Fibroblast of lung (primary cell): ENCODE measurements at places on chromosomes 16 and 17. TPM values are rescaled to one million over a fixed set of nuclear protein-coding genes. Genes with fewer than 3 reads are reported as not detected.
A peak's percentile ranks its signal among the peaks of the same experiment; 100 is the strongest.

Gene MRPL10
- total RNA-seq = 26.5 and 31.0 TPM in 2 replicates

DNA sequence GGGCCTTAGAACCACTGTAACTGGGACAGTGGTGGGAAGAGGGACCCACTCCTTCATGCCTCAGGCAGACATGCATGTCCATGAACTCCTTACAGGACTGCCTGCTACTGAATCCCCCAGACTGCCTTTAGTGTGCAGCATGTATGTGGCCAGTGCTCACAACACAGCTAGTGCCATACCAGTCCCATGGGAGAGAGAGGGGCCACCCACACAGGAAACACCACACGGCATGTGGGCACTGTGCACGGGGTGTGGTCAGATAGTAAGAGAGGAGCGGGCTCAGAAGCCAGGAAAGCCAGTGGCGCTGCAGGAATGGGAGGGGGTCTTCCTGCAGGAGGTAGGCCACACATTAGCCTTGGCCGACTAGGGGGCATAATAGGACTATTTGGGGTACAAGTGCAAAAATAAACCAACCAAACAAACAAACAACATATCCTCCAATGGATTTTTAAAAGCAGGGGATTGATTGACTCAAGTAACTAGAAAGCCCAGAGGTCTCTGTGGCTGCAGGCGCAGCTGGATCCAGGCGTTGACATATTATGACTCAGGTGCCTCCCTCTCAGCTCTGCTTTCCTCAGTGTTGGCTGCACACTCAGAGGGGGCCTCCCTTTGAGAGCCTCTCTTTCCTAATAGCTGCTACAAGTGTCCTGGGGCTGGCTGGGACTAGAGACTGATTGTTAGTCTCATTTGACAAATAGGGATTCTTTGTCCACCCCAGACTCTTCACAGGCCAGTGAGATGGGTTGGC, 104.4 kb downstream of the AMFR start:
- no peak overlapping the region for H3K4me3 ChIP-seq
- H3K4me1 ChIP-seq = no peaks in the 10 kb centered on the region
- H3K27me3 ChIP-seq = peaks cover 4% of the 10 kb centered on the region

GRCh38 chr17:40448213-40448638, 5.0 kb downstream of the IGFBP4 start:
- H3K36me3 ChIP-seq = peaks cover 17% of the 10 kb centered on the region
- no peaks in the 10 kb centered on the region for H3K27me3 ChIP-seq
- peaks cover 53% of the 10 kb centered on the region for H3K4me1 ChIP-seq
- no peak overlapping the region for H3K4me3 ChIP-seq
- peak overlapping the region; percentile 49 for H3K27ac ChIP-seq
- peak; percentile 60 for DNase-seq

GRCh38 chr16:87350031-87350430, 32.8 kb upstream of the C16orf95 start:
- no peak for DNase-seq
- no peak overlapping the region for H3K4me3 ChIP-seq
- peaks cover 14% of the 10 kb centered on the region for H3K36me3 ChIP-seq

Gene CD300C
- total RNA-seq = not detected in 2 replicates

Gene KRT32
- total RNA-seq = under 0.01 TPM in 2 replicates

DNA sequence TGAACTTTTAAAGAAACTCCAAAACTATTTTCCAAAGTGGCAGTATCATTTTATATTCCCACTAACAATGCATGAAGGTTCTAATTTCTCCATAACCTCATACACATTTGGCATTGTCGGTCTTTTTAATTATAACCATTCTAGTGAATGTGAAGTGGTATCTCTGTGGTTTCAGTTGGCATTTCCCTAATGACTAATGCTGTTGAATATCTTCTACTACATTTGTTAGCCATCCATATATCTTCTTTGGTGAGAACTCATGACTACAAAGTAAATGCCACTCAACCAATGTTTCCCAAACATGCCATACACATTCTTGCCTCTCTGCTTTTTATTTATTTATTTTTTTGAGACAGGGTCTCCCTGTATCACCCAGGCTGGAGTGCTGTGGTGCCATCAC, 31.7 kb upstream of the TAOK1 start:
- H3K4me3 ChIP-seq = no peak overlapping the region
- peak; percentile 62 for DNase-seq
- no peaks in the 10 kb centered on the region for H3K27me3 ChIP-seq
- H3K36me3 ChIP-seq = no peaks in the 10 kb centered on the region
- H3K4me1 ChIP-seq = no peaks in the 10 kb centered on the region
- no peak overlapping the region for H3K27ac ChIP-seq

DNA sequence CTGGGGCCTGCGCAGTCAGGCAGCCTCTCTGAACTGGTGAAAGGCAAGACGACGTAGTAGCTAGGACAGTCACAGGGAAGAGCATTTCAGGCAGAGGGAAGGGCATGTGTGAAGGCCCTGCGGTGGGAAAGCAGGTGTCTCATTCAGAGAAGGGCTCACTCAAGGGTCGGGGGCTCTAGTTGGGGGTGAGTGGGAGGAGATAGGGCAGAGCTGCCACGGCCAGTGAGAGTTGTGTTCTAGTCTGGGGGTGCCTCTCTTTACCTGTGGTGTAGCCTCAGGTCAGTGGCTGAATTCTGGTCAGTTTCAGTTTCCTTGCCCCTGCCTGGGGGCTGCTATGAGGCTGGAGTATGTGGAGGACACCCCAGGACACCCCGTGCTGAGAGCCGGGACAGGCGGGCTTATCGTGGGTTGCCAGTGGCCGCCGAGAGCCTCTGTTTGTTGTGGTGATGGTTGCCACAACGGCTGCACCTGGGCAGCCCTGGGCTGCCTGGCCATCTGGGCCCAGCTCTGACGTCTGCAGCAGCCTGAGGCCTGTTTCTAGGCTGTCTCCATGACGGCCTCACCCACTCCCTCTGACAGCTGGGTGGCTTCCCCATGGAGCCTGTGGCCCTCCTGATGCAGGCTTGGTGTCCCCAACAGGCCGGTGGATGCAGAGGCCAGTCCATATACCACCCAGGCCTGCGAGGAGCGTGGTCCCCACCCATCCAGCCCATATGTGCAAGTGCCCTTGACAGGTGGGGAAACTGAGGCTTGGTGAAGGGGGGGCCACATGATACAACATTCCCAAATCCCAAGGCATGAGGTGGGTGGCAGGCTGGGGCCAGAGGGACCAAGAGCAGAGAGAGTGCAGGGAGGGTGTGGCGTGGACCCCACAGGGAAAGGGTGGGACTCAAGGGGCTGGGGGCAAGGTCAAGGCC, 10.8 kb downstream of the MAP2K3 start:
- no peak overlapping the region for H3K4me3 ChIP-seq
- H3K36me3 ChIP-seq = peaks cover 24% of the 10 kb centered on the region
- H3K27me3 ChIP-seq = no peaks in the 10 kb centered on the region
- H3K27ac ChIP-seq = peak overlapping the region; percentile 53

DNA sequence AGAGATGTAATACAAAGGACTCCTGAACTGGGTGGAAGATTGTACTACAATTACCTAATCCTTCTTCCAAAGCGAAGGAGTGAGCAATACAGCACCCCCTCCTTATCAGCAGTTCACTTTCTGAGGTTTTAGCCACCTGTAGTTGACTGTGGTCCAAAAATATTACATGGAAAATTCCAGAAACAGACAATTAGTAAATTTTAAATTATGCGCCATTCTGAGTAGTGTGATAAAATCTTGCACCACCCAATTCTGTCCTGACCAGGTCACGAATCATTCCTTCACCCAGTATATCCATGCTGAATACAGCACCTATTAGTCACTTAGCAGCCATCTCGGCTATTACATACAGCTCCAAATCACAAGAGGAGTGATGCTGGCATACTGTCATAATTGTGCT, 23.2 kb downstream of the VPS53 start:
- peak; percentile 92 for DNase-seq
- H3K4me1 ChIP-seq = peaks cover 33% of the 10 kb centered on the region
- H3K27me3 ChIP-seq = no peaks in the 10 kb centered on the region
- H3K36me3 ChIP-seq = peaks cover 8% of the 10 kb centered on the region
- H3K4me3 ChIP-seq = no peak overlapping the region
- peak overlapping the region; percentile 89 for H3K27ac ChIP-seq
